ENCODE measurements at places on chromosomes 7 and 10.

- DNase-seq = no peak
Measured at GRCh38 chr10:63260860-63261251, 127.7 kb downstream of the NRBF2 start.

- no peak for DNase-seq
Measured at GRCh38 chr7:77687747-77688144, 8.5 kb upstream of the RSBN1L start.

- no peak for DNase-seq
Measured at GRCh38 chr10:75350791-75351190, 50.8 kb downstream of the ZNF503 start.

DNA sequence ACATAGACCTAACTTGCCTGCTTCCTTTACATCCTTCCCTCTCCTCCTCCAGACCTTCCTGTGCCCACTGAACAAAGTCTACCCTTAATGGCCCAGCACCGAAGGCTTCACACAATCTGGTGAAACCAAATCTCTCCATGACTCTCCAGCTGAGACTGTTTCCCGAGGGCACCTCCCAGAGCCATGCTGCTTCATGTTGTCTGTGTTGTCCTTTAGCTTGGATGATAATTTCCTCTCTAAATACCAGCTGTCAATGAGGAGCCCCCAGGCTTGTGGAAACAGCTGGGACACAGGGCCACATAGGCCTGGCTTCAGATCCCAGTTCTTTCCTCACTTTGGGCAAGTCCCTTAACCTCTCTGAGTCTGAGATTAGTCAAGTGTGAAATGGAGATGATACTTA, 54.3 kb downstream of the DLD start:
- DNase-seq = no peak

- no peak for DNase-seq
Measured at GRCh38 chr10:93220296-93221170, 146.8 kb downstream of the CYP26A1 start.

GRCh38 chr7:117873310-117874190, at the start of gene CTTNBP2:
CTTNBP2 (minus strand) TSS chr7:117873441; CDS start chr7:117873415, 26 bp downstream.
- peak; percentile 72 for DNase-seq

DNA sequence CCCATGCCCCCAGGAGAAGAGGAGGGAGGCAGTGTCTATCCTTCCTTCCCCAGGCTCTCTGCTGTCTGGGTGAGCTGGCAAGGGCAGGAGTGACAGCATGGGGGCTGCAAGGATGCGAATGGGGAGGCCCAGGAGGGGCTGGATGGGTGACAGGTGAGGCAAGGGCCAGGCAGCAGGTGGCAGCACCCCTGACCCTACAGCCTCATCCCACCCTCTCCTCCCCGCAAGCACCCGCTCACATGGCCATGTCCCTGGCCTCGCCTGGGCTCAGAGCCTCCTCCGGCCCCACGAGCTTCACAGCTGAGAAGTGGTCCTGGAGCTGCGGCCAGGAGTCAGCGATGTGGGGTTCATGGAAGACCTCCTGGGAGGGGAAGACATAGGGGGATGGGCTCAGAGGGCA, 5.4 kb downstream of the PLOD3 start:
- no peak for DNase-seq

- peak; percentile 44 for DNase-seq
Measured at GRCh38 chr10:122373721-122374120, 787 bp upstream of the PLEKHA1 start.

DNA sequence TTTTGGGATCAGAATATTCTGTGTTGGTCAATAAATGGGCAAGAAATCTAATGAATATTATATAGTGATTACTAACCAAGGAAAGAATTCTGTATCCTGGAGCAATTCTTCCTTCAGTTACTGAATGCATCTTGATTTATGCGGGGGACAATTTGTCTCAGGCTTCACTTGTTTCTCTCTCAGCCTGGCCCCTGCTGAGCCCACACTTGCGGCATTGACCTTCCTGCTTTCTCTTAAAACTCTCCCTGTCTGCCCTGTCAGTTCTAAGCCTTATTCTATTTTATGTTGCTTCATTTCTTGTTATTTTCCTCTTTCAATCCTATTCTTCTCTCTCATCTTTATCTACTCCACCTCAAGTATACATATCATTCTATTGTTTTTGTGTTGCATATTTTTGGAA, 122.1 kb upstream of the TPK1 start:
- no peak for DNase-seq

GRCh38 chr7:47354831-47355541, 226.9 kb downstream of the TNS3 start:
- no peak for DNase-seq

GRCh38 chr10:98267894-98268693, at the start of gene LOXL4:
LOXL4 (minus strand) TSS chr10:98268194; CDS start chr10:98263019, 5,175 bp downstream.
- no peak for DNase-seq

DNA sequence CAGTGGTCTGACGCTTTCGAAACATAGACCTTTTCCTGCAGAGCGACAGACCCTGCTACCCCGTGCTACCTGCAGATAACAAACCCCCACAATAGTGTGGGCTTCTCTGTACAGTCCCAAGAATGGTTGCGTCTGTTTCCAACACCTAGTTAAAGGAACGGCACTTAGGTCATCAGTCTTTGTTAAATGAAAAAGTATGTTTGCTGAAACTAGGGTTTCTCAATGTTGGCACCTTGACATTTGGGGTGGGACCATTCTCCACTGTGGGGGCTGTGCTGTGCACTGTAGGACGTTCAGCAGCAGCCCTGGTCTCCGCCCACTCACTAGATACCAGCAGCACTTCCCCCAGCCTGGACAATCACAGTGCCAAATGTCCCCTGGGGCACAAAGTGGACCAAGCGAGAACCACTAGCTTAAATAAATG, 13.7 kb downstream of the TECTB start:
- DNase-seq = no peak

DNA sequence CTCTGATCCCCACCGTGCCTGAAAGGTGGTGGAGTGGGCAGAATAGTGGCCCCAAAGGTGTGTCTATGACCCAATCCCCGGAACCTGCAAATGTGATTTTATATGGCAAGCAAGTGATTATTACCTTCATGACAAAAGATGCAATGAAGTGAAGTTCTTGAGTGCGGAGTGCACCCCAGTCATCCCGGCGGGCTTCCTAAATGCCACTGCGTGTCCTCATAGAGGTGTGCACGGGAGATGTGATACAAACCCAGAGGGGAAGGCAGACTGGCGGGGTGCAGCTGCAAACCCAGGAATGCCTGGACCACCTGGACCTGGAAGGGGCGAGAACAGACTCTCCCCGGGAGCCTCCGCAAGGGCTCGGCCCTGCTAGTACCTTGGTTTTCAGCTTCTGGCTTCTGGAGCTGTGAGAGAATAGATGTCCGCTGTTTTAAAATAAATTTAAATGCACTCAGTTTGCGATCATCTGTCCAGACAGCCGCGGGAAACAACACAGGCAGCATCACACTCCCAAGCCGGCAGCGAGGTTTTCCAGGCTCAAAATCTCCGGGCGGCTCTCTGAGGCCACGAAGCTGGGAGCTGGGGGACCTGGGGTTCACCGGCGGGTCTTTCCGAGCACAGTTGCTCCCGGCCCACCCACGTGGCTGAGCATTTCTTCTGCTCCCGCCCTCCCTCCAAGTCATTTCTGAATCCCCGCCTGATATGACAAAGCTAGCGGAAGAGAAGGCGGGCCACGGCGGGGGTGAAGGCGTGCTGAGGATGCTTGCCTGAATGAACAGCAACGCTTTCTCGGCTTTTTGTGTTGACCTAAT, 50.4 kb upstream of the EBF3 start:
- no peak for DNase-seq

DNA sequence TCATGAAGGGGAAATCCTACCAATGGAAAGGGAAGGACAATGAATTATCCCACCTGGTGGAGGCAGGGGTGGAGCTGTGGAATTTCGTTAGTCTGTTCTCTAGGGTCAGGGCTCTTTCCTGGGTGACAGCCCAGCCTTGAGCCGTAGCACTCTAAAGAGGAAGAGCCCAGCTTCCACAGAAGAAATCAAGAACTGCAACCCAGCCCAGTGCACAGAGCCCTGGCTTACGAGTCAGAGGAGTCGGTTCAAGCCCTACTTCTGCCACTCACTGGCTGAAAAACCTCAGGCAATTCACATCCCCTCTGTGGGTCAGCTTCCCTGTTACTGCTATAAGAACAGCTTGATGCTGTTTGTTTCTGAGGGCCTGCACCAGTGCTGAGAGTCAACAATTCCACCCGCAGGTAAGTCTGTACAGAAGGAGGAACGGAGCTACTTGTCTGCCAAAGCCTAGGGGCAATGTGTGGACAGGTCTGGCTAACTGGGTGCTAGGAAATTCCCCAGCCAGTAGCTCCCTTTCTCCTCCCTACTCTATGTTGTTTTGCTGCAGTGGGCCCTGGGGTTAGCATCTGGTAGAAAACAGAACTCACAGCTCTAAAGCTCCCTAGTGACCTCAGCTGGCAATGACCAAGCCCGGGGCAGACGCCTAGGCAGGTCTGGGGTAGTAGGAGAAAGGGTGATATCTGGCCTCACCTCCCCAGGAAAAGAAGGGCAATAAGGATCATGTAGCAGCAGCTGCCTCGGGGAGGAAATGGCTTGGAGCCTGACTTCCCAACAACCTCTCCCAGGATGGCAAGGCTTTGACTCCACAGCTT, 3.3 kb downstream of the AVPI1 start:
- no peak for DNase-seq

DNA sequence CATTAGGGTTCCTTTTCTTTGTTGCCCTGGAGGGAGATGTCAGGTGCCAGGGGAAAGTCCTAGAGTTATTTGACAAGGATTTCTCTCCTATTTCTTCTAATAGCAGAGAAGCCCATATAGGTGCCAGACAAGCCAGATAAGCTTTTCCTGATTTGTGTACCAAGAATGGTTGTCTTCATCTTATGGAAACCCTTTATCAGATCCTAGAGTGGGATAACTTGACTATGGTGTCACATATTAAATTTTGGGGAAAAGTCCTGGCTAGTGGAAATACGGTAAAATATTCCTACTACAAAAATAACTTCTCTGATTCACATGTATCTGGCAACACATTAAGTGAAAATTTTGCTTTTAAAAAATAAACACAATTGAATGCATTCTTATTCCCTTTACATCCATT, 1.2 kb downstream of the OR2A12 start:
- no peak for DNase-seq

DNA sequence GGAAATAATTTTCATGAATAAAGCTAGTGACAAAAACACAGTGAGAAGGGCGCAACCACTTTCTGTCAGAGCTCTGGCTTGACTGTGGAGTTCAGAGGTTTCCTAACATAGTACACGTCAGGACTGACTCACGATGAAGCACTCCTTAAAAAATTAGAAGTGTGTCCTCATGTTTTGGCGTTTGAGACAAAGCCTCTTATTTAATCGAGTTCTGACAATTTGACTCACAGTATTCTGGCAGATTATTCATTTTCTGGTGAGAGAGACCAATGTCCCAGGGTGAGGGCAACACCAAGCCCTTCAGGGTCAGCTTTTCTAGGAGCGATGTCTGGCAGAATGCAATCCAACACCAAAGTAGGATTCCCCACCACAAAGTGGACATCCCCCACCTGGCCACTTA, 108.7 kb downstream of the DIP2C start:
- no peak for DNase-seq

- no peak for DNase-seq
Measured at GRCh38 chr7:25356534-25357151, 128.4 kb upstream of the NPVF start.

- DNase-seq = no peak
Measured at GRCh38 chr7:53600296-53600695, 564.9 kb downstream of the POM121L12 start.

- no peak for DNase-seq
Measured at GRCh38 chr10:110754375-110755105, 110.4 kb downstream of the RBM20 start.

DNA sequence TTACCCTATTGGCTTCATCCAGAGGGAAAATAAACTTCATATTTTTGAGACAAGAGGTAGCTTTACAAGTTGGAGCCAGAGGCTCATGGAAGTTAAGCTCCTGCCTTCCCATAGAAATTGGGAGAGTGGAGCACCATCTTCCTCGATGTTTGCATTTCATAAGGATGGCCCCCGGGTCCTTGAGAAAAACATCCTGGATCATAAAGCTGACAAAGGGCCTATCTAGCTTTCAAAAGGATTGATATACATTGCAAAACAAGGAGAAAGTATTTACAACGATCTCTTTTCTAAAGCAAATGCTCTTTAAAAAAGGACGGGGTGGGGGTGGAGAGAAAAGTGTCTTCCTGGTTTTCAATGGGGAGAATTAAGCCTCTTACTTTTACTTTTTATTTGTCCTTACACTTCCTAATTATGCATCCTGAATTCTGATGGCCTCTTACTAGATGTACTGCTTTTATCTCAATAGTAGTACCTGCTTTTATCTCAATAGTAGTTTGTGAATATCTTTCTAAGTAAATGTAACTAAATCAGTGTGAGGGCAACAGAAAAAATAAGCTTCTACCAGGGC, 65.6 kb downstream of the PTPRZ1 start:
- no peak for DNase-seq

- DNase-seq = no peak
Measured at GRCh38 chr7:157528785-157529341, 192.1 kb downstream of the DNAJB6 start.

GRCh38 chr7:79855172-79855571, 279.5 kb upstream of the GNAI1 start:
- DNase-seq = no peak

DNA sequence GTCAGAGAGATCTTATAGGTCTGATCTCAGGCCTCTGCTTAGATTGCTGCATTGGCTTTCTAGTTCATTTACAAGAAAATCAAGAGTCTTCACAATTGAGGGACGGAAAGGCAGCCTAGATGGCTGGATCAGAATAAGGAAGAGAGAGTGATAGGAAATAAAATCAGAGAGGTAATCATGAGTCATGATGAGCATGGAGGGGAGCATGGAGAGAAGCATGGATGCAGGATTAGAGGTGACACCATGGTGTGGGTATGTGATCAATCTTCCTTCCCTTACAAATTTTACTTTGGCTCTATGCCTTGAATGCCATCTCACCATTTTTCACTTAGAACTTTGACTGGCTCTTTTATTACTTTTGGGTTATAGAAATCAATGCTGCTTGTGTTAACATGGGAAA, 1.4 kb downstream of the BCCIP start:
- no peak for DNase-seq

DNA sequence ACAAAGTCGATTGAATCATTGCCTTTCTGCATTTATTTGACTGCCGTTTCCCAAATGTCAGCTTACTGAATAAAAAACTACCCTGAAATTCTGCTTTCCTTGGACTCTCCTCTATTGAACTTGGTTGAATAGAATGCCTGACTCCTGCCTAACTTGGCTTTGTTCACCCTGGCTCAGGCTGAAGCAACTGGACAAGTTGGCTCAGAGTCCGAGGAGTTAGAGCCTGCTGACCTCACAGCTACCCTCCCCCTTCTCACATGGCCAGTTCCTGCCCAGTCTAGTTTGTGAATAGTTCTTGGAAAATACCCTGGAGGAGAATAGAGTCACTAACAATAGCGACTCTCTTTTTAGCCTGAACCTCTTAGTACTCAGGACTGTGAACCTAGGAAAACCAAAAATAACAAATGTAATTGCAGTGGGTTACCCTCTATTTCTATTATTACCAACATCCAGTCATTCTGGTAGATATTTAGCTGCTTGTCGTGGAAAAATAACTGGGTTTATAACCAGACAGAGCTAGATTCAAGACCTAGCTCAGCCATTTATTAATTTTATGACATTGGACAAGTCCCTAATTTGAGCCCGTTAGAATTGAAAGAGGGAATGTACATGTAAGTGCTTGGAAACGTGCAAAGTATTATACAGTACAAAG, 17.3 kb upstream of the NRBF2 start:
- peak; percentile 16 for DNase-seq
